ENCODE measurements at places on chromosomes 5 and 9.

GRCh38 chr9:133477992-133478850 lies 678 bp downstream of the SLC2A6 start:
- DNase-seq = no peak

DNA sequence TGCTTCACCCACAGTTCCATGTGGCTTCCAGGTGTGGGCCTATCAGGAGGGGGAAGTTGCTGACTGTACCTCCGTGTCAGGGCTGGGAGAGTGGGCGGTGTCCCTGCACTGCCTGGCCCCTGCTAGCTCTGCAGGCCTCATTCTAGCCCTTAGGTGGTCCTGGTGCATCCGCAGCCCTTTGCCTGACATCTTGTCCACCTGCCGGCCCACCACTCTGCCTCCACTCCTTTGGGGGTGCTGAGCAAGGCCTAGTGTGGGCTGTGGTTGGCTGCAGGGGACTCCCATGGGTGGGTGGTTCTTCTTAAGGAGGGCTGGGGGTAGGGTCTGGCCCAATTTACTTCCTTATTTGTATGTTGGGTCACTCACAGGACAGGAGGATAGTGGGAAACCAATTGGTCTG lies 66.9 kb downstream of the HSPA4 start:
- no peak for DNase-seq

GRCh38 chr9:133134388-133135145 lies 13.5 kb upstream of the RALGDS start:
- no peak for DNase-seq

- no peak for DNase-seq
Observed at GRCh38 chr5:40224421-40224820, 455.3 kb upstream of the PTGER4 start.

DNA sequence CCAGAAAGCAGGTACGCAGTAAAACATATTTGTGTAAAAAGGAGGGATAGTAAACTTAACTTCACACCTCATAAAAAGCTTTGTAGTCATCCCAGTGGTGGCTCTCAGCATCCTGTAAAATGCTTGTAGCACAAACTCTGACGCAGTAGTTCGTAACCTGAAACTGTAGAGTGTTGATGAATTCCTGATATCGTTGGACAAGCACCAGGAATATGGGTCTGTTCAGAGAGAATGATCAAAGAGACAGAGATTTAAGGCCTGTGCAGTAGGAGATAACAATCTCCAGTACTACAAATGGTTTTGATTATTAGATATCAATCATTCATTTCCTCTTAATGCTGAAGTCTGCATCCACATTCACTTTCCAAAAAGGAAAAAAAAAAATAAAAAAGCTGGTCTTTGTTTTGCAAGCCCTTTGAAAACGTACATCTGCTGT lies 148.5 kb downstream of the KIAA0825 start:
- DNase-seq = no peak

DNA sequence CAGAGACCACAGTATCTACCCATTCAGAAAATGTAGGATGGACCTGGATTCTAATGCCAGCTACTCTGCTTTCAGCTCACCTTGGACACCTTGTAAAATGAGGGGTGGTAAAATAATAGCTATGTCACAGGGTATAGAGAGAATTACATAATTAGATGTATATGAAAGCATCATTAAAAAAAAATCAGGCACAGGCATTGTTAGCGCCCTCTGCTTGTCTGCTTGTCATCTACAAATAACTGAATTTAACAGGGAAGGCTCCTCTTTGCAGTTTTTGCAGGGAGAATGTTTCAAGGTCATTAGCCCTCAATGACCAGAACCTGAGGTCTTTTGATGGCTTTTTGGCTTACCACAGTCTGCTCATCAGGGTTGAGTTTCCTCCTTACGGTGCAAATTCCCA lies 58.0 kb downstream of the GPR21 start:
- no peak for DNase-seq

DNA sequence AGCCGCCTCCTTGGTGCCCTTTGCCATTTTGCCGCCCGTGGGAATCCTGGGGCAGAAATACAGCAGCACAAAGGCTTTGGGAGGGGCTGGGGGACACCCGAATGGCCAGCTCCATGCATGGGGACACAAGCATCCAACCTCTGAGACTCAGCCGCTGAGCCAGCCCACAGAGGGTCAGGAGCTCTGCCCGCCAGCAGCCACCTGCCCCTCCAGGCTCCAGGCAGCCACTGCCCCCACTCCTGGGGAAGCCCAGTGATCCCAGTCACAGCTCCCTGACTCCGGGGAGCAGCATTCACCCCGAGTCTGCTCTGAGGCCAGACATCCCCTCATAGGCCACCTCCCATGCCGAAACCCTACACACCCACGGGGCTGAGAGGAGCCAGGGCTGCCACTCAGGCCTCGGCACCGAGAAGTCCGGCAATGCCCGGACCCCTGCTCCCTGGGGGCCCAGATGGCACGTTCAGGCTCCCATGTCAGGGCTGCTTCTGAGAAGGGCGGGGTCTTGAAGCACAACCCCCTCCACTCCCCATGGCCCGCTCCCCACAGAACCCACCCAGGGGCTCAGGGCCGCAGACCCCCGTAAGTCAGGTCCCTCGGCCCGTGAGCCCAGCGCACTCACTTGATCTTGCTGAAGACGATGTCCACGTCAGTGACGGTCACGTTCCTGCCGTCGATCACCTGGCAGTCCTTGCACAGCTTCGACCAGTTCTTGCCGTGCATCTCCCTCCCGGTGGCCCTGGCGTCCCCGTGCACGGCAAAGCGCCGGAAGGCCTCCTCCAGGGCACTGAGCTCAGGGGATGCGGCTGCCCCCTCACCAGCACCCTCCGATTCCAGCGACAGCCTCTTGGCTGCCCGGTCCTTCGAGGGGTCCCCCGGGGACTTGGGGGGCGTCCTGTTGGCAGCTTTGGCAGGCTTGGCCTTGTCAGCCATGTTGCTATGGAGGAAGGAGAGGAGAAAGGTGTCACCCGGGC lies 15.7 kb downstream of the TPPP start:
- DNase-seq = no peak

GRCh38 chr5:163766936-163767670 lies 261.7 kb downstream of the MAT2B start:
- no peak for DNase-seq

DNA sequence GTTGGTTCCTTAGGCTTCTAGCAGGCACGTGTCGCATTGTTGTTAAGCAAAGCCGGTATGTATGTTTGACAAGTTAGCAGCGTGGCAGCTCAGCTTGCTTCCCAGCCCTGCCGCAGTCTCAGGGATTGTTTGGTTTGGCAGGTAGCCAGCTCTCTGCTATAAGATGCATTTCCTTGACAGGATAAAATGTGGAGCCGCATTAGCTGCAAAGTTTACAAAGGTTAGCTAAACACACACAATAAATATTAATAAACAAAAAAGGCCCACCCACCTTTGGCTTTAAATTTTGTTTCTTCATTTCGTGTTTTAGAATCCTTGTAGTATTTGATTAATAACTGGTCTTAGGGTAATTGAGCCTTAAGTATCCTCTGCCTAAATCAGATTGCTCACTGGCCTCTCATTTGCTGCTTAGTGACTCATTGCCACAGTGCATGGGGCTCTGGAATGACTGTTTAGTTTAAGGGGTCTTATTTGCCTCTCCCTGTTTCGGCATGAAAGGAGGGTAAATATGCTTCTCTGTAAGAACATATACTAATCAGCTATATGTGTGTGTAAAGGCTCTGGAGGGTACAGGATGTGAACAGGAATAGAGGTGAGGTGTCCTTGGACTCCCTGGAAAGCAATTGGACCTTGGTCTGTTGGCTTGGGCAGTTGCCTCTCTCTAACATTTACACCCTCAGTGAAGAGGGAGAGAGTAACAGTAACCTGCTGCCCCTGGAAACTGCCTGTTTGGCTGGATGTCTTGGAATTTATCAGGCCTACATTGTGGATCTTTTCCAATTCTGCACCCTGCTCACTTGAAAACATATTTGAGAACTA lies 122.0 kb downstream of the GDNF start:
- DNase-seq = no peak

- no peak for DNase-seq
Observed at GRCh38 chr5:96048763-96049162, 87.1 kb upstream of the ELL2 start.

DNA sequence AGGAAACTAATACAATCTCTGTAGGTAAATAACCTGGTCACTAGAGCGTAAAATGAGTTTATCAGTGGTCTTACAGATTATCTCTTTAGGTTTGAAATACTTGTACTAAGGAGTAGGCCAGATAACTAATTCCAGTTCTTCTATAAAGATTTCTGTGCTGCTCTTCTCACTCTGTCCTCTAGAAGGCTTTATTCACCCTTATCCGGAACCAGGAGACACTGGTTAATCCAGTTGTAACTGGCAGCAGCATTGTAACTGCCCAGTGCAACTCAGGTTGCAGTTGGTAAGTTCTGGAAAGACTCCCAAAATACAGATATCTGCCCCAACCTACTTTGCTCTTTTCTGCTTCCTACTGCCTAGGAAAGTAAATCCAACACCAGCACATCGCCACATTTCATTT lies 19.8 kb downstream of the C5orf22 start:
- DNase-seq = no peak

- no peak for DNase-seq
Observed at GRCh38 chr5:58854441-58854840, 271.6 kb downstream of the RAB3C start.

DNA sequence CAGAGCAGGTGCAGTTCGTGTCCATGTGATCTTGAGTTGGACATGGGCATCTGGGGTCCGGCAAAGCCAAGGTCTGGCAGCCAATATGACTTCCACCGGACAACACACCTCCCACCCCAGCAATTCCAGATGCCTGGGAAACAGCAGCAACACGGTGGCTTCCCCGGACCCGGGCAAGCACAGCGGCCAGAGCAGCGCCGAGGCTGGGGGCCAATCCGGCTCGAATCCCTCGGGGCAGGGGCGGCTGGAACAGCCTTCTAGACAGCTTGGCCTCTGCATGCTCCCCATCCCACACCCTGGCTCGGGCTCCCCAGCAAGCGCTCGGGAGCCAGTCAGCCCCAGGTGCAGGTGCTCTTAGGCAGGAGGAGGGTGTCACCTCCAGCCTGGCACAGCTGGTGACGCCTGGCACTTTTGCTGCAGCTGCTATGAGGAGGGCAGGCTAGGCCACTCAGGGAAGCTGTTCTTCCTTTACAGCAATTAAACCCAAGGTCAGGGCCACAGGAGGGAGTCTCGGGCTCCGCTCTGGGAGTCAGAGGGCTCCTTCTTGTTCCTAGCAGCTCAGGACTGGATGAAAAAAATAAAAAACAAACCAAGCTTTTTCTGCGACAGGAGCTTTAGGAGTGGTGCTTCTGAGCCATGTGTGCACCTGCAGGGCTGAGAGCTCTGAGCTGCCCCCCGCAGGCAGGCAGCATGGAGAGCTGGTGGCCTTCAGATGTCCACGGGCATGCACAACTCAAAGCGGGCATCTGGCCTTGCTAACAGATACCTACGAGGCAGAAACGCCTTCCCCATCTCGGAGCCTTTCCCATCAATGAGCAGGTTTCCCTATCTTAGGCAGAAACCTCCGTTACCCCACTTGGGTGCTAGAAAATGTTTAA lies 28.2 kb downstream of the DBH start:
- DNase-seq = no peak

GRCh38 chr9:90616806-90617205 lies 25.8 kb downstream of the DIRAS2 start:
- DNase-seq = no peak

DNA sequence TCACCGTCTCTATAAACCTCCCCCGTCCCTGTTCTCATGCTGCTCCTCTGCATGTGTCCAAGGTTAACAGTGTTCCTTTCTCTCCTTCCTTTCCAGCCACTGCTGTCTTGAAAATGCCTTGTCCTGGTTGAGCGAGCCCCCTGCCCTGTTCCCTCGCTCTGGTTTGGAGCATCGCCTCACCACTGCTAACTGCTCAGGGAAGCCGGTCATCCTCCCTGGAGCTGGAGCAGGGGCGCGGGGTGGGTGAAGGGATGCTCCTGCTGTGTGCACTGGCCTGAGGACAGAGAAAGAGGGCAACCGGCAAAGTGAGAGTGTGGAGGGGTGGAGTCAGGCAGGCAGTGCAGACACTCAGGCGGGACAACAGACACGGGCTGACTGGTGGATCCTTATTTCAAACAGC lies 19.4 kb downstream of the UBE2QL1 start:
- DNase-seq = no peak

DNA sequence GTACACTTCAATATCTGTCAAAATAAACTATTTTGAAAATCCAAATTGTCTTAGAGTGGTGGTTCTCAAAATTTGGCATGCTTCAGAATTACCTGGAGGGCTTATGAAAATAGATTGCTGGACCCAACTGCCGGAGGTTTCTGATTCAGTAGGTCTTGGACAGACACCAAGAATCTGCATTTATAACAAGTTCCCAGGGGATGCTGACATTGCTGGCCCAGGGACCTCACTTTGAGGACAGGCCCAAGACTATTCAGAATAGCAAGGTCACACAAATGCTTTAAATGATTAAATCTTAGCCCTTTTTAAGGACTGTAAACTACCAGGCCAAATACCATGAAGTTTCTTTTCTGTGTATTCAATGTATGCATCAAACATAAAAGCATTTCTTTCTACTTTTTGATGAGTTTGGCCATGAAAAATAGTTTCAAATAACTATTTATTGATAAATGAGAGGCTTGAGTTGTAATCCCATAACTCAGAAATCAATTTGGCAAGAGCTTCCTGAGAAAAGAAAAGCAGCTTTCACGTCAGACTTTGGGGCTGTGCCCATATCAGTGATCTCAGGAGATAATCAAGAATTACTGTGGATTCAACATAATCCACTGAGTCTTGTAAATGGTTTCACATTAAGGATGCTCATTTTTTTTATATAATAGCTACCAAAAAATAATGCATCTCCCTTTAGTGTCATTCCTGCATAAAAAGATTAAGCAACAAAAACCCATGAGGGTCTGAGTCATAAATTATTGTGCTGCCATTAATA lies 191.4 kb downstream of the FRMD3 start:
- no peak for DNase-seq

- DNase-seq = no peak
Observed at GRCh38 chr5:16593013-16593412, 23.8 kb downstream of the RETREG1 start.

- DNase-seq = no peak
Observed at GRCh38 chr9:112430006-112430522, 50.2 kb downstream of the HSDL2 start.

GRCh38 chr5:172469697-172470096 lies 15.4 kb upstream of the SH3PXD2B start:
- DNase-seq = no peak

- no peak for DNase-seq
Observed at GRCh38 chr5:122707796-122708195, 67.1 kb upstream of the SNX2 start.
